ENCODE measurements at places on chromosomes 1 and 21. TPM values are rescaled to one million over a fixed set of nuclear protein-coding genes. Genes with fewer than 3 reads are reported as not detected.

DNA sequence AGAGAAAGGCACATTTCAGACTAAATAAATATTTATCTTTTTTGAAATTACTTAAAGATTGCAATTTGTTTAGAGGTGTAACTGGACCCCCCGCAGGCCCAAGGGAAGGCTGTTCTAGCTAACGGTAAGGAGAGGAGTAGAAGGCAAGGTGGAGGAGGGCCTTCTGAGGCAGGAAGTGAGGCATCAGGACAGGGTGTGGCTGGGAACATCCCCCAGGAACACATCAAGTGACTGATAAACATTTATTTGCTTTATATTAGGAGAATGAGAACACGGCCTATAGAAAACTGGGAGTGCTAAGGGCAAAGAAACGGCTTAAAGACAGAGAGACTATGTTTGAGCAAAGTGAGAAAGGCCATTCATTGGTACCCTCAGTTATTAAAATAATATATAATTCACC lies 23.2 kb downstream of the HIVEP3 start:
- H3K27ac ChIP-seq, result no peak overlapping the region
- no peak overlapping the region for H3K4me3 ChIP-seq
- no peaks in the 10 kb centered on the region for H3K36me3 ChIP-seq
- peaks cover 9% of the 10 kb centered on the region for H3K4me1 ChIP-seq

DNA sequence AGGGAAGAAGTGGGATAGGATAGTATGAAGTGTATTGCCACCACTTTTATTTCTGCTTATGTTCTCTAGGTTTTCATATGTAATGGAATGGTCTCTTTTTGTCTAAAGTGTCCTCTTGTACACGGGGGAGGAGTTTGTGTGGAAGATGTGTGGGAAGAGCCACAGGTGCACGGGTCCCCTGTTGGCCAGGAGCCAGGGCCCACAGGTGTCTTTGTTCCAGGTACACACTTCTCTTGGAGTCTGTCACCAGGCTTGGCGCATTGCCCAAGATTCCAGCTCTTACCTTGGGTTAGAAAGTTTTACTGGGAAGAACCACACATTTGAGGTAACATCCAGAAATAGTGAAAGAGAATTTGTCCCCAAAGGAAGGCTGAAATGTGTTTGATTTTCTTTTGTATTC lies 10.5 kb downstream of the TENT5C start:
- DNase-seq, result no peak
- H3K4me3 ChIP-seq, result no peak overlapping the region
- H3K36me3 ChIP-seq, result no peaks in the 10 kb centered on the region
- H3K27me3 ChIP-seq, result no peaks in the 10 kb centered on the region
- H3K27ac ChIP-seq, result no peak overlapping the region

DNA sequence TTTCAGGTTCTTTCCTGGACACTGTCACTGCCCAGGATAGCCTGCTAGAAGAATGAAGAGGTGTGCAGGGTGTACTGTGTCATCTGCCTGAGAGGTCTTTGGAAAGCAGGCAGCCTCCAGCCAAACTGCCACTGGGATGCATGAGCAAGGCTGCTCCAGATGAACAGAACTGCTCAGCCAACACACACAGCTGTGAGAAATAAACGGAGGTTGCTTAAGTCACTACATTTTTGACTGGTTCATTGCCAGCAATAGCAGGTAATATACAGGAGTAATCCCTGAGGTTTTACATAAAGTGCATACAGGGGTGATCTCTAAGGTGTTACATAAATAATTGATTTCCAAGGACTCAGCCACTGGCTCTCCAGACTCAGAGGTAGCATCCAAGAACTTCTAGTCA lies 516.9 kb downstream of the BRINP3 start:
- H3K27ac ChIP-seq, result no peak overlapping the region
- no peaks in the 10 kb centered on the region for H3K27me3 ChIP-seq
- H3K4me3 ChIP-seq, result no peak overlapping the region
- no peaks in the 10 kb centered on the region for H3K4me1 ChIP-seq
- H3K36me3 ChIP-seq, result no peaks in the 10 kb centered on the region

- H3K27ac ChIP-seq, result no peak overlapping the region
- no peaks in the 10 kb centered on the region for H3K36me3 ChIP-seq
- peak overlapping the region; percentile 69 for H3K4me3 ChIP-seq
- no peak for DNase-seq
- peaks cover 27% of the 10 kb centered on the region for H3K4me1 ChIP-seq
Measured at GRCh38 chr1:149916193-149916897, 1.3 kb downstream of the SV2A start.

DNA sequence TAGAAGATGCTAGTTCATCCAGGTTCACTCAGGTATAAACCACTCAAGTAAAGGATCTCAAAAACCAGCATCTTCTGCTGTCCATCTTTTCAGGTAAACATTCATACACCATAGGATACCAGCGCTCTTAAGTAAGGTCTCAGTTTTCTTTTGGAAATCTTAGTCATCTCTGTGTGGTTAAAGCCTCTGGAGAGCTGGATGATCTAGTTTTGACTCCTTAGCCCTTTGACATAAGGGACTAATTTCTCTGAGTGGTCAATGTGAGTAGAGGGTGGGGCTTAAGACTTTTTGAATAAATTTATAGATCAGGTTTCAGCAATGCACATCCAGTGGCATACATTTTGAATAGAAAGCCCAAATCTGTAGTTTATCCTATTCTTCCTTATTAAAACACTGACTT lies 92.3 kb downstream of the CTH start:
- H3K27me3 ChIP-seq, result no peaks in the 10 kb centered on the region
- no peaks in the 10 kb centered on the region for H3K36me3 ChIP-seq
- H3K4me3 ChIP-seq, result no peak overlapping the region
- DNase-seq, result no peak
- H3K4me1 ChIP-seq, result no peaks in the 10 kb centered on the region

- peak overlapping the region; percentile 35 for H3K4me3 ChIP-seq
- H3K27ac ChIP-seq, result peak overlapping the region; percentile 82
- H3K4me1 ChIP-seq, result peaks cover 26% of the 10 kb centered on the region
- peaks cover 4% of the 10 kb centered on the region for H3K27me3 ChIP-seq
Measured at GRCh38 chr1:1630191-1630964, 1.6 kb upstream of the MMP23B start.

GRCh38 chr1:210882414-210883221 lies 251.3 kb downstream of the KCNH1 start:
- no peak for DNase-seq
- no peaks in the 10 kb centered on the region for H3K4me1 ChIP-seq
- H3K36me3 ChIP-seq, result no peaks in the 10 kb centered on the region
- no peak overlapping the region for H3K27ac ChIP-seq
- H3K4me3 ChIP-seq, result no peak overlapping the region
- H3K27me3 ChIP-seq, result no peaks in the 10 kb centered on the region

GRCh38 chr1:162470216-162470615 lies 27.4 kb upstream of the UHMK1 start:
- H3K27me3 ChIP-seq, result no peaks in the 10 kb centered on the region
- H3K27ac ChIP-seq, result no peak overlapping the region
- H3K4me3 ChIP-seq, result no peak overlapping the region
- no peaks in the 10 kb centered on the region for H3K36me3 ChIP-seq

DNA sequence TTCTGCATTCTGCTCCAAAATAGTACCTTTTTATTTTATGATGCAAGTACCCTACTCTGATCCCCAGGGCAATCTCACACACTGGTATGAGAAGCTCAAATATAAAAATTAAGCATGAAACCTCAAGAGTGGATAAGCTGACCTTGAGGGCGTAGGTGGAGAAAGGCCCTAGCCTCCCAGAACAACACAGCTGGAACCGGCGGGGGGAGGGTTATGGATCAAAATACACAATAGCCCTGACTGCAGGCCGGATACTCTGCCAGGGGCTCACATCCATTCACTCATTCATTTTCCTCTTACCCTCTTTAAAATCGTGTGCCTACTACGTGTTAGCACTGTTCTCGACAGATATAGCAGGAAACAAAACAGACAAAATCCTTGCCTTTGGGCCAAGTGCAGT lies 32.8 kb upstream of the ECE1 start:
- peak overlapping the region; percentile 86 for H3K27ac ChIP-seq
- no peak for DNase-seq
- H3K36me3 ChIP-seq, result no peaks in the 10 kb centered on the region
- H3K4me3 ChIP-seq, result no peak overlapping the region
- H3K4me1 ChIP-seq, result peaks cover 100% of the 10 kb centered on the region

GRCh38 chr1:1283821-1284220 lies 3.6 kb downstream of the SCNN1D start:
- H3K4me1 ChIP-seq, result peaks cover 5% of the 10 kb centered on the region
- no peak overlapping the region for H3K27ac ChIP-seq
- no peaks in the 10 kb centered on the region for H3K27me3 ChIP-seq
- no peak overlapping the region for H3K4me3 ChIP-seq
- no peaks in the 10 kb centered on the region for H3K36me3 ChIP-seq

DNA sequence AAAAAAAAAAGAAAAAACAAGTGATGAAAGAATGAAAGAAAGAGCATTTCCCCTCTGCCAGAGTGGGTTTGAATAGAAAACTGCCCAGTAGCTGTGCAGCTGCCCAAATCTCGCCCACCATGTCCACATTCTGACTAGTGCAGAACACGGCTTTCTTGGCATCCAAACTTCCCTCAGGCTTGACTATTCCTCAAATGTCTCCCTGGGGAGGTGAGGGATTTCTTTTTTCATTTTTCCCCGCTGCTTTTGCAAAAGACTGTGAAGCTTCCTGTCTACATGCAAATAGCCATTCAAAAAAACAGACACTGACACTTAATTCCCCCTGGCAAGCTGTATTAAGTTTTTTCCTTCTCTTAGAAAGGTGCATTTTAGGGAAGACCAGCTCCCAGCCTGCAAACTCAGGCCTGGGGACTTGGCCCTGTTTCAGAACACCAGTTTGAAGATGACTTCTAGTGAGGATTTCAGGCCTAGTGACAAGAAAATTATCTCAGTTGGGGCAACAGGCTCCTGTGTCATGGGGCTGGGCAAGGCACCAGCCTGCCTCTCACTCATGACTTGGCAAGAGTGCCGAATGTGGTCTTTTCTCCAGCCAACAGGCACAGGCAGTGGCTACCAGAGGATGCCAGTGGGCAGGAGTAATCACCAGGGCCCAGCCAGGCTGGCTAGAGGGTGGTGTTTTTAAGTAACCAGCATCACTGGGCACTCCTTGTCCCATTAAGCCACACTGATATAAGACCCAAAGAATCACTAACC lies 178.1 kb upstream of the NFIA start:
- no peaks in the 10 kb centered on the region for H3K36me3 ChIP-seq
- no peak overlapping the region for H3K4me3 ChIP-seq

DNA sequence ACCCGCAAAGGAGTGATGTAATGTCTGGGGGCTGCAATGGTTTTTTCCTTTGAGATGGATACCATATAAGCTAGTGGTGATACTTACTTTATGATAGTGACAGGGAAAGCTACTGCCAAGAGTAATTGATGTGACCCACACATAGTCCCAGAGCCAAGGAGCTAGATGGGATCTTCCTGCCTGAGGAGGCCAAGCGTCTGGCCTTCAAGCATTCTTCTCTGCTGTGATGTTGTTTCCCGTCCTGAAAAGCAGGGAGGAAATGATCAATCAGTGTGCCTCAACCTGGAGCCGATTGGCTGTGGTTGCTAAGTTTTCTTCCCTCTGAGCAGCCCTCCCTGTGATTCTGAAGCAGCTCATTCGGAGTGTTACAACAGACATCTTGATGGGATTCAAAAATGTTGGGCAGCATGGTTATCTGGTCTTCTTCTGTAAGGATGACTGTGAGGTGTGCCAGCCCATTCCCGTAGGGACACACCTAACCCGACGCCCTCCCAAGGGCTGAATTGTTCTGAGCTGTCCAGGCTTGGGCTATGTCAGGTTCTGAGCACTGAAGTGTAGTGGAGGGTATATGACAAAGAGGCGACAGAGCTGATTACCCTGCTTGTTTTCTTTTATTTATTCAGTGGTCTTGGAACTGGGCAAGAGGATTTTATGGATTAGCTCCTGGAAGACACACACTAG lies 56.7 kb downstream of the UCK2 start:
- H3K4me3 ChIP-seq, result no peak overlapping the region
- no peaks in the 10 kb centered on the region for H3K4me1 ChIP-seq
- H3K36me3 ChIP-seq, result no peaks in the 10 kb centered on the region
- H3K27ac ChIP-seq, result no peak overlapping the region

- no peaks in the 10 kb centered on the region for H3K36me3 ChIP-seq
- no peak for DNase-seq
- no peak overlapping the region for H3K27ac ChIP-seq
- H3K4me1 ChIP-seq, result peaks cover 19% of the 10 kb centered on the region
Measured at GRCh38 chr1:12121212-12122003, 45.4 kb upstream of the TNFRSF1B start.

DNA sequence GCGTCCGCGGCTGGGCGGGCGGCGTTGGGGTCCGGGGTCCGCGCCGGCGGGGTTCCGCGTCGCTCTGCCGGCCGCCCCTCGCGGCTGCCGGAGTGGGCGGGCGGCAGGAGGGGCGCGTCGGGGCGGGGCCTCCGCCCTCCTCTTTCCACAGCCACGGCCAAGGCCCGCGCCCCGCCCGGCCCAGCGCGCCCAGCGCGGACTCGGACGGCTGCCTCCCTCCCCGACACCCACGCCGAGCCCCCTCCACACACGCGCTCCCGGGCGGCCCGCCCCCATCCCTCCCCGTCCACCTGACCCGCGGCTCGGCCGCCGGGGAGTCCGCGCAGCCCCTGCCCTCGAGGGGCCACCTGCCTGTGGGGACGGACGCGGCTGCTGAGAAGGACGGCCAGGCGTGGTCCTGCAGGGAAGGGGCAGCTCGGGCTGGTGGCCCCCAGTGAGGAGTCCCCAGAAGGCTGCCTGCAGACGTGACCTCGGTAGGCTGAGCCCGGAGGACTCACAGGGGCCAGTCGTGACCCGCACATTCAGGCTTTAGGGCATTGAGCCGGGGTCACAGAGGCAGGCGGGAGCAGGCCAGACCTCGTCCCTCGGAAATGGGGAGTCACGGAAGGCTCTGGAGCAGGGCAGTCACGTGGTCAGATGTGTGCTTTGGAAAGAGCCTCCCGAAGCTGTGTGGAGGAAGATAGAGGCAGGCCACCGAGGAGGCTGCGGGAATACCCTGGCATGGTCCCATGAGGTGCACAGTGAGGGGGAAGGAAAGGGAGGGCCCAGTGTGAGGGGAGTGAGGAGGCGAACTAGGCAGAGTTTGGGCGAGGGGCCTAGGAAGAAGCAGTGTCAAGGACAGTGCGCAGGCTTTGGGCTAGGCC lies at the start of gene COL8A2:
TSS of gene COL8A2 (minus strand) at position 94 of the 863 bp plus-strand sequence. CDS start 24,980 bp downstream, outside the sequence.
- peak within 1 kb of the TSS; percentile 52 for H3K4me3 ChIP-seq
- peak within 1 kb of the TSS; percentile 76 for H3K27ac ChIP-seq
- H3K4me1 ChIP-seq, result peaks cover 32% of the 10 kb centered on the region
- no peaks in the 10 kb centered on the region for H3K27me3 ChIP-seq

DNA sequence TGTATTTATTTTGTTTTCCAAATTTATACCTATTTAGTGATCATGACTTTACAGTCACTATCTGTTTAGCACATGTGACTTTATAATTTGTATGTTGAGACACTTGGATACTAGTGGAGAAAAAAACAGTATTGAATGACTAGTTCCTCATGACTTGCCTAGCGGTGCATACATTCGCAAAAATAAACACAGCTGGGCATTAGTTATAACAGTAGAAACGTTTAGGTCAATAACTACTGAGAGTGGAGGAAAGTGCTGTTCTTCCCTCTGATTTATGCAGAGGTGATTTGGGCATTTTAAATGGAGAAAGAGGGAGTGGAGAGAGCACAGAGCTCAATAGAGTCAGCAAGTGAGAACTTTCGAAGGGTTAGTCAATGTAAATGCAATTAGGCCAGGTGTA lies 1679.0 kb upstream of the B3GALT2 start:
- H3K4me3 ChIP-seq, result no peak overlapping the region
- no peak overlapping the region for H3K27ac ChIP-seq
- no peaks in the 10 kb centered on the region for H3K36me3 ChIP-seq
- H3K4me1 ChIP-seq, result no peaks in the 10 kb centered on the region
- DNase-seq, result no peak

BACE2 gene
- total RNA-seq, result 43.7 TPM

CLDN17 gene
- 2.2 TPM for total RNA-seq

NEK2 gene
- total RNA-seq, result 1.7 TPM

SMIM34 gene
- not detected for total RNA-seq

OR2T29 gene
- total RNA-seq, result not detected

AGT gene
- total RNA-seq, result 9.6 TPM

Data from vagina (tissue), 2 donors.